ENCODE measurements at places on chromosomes 5 and 9.

GRCh38 chr9:7935681-7936080 is 136.1 kb upstream of the DMAC1 start:
- DNase-seq = no peak

DNA sequence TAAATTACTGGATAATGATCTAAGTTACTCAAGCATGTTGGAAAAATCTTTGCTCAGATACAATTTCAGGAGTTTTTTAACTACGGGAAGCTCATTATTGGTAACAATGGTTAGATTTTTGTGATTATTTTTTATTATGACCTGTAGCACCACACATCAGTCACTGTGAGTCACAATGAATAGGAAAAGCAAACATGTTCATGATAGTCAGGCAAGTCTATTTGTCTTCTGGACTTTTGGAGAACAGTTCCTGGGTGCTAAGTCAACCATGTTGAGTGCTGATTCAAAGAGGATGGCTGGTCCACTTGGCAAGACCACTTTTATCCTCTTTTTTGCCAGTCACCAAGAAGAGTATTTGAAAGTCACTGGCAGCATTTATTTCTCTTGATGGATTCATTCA is 403.2 kb downstream of the KIF4B start:
- no peak for DNase-seq

DNA sequence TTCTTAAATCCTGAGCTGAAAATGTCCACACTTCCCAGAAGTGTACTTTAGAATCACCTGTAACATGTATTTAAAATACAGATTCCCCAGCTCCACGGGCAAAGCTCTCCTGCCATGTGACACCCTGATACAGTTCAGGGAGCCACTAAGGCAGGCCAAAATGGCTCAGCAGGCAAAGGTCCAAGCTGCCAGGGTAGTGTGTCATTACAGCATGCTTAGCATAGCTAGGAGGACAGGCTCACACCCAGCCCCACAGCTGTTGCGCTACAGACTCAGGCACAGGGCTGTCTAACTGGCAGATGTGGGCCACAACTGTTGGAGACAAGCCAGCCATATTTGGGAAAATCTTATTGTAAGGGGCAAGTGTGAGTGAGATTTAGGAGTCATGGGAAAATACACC is 73.0 kb downstream of the C9orf85 start:
- peak; percentile 12 for DNase-seq

GRCh38 chr5:35598707-35599370 is 18.8 kb upstream of the SPEF2 start:
- no peak for DNase-seq

GRCh38 chr5:144028058-144028457 is 142.4 kb downstream of the YIPF5 start:
- peak; percentile 61 for DNase-seq

DNA sequence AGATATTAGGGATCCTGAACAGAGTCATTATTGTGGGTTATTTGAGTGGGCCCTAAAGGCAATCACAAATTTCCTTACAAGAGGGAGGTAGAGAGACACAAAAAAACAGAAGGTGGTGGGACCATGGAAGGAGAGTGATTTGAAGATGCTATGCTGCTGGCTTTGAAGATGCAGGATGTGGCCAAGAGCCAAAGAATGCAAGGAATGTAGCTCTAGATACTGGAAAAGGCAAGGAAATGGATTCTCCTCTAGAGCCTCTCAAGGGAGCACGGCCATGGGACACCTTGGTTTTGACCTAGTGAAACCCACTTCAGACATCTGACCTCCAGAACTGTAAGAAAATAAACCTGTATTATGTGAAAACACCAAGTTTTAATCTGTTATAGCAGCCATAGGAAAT is 53.8 kb downstream of the TTC39B start:
- no peak for DNase-seq

GRCh38 chr5:128984480-128984879 is 19.2 kb downstream of the SLC27A6 start:
- no peak for DNase-seq

- DNase-seq = no peak
Observed at GRCh38 chr5:126357585-126358342, 65.4 kb upstream of the GRAMD2B start.

GRCh38 chr5:91379246-91379913 is 3.7 kb downstream of the ARRDC3 start:
- no peak for DNase-seq

- peak; percentile 13 for DNase-seq
Observed at GRCh38 chr5:125093776-125094175, 347.3 kb upstream of the ZNF608 start.

DNA sequence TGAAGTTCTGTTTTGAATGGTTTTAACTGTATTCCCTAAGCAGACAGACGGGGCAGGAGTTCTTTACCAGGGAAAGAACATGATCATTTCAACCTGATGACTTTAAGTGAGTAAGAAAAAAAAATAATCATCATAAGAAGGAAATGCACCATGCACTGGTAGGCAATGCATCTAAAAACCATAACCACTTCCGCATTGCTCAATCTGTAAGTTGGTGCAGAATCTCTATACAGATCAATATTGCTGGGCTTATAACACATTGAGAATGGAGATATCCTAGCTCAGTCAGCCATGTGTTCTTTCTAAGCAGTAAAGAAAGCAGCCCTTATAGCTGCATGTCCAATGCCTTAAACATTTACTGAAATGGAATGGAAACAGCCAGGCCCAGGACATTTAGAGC is 407.1 kb upstream of the DMAC1 start:
- no peak for DNase-seq

- no peak for DNase-seq
Observed at GRCh38 chr9:4590430-4591122, 71.5 kb upstream of the PLPP6 start.

DNA sequence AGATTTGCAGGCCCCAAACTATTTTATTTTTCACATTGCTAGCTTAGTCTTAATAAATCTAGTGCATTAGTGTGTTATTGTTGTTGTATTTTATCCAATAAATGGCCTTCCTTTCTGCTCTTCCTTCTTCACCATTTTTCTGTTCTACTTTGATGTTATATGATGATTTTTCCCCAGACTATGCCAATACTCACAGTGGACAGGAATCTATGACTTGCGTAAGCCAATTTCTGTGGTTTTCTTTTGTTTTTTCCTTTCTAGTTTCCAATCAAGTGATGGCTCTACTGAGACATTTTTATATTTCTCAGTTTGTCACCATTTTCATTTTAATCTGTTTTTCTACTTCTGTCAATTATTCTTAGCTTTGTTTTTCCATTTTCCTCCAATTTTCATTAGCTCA is 106.8 kb upstream of the FBXL7 start:
- no peak for DNase-seq

GRCh38 chr5:111478266-111478665 is 34.1 kb downstream of the STARD4 start:
- DNase-seq = no peak

GRCh38 chr5:140549237-140550144 is 2.0 kb downstream of the EIF4EBP3 start:
- no peak for DNase-seq

GRCh38 chr9:87249029-87249428 is 248.6 kb upstream of the DAPK1 start:
- DNase-seq = no peak

- DNase-seq = no peak
Observed at GRCh38 chr5:80744149-80744548, 89.4 kb upstream of the DHFR start.

- DNase-seq = no peak
Observed at GRCh38 chr5:43179836-43180235, 12.2 kb upstream of the NIM1K start.

- DNase-seq = no peak
Observed at GRCh38 chr5:160348080-160348479, 22.3 kb downstream of the C1QTNF2 start.

- no peak for DNase-seq
Observed at GRCh38 chr9:108282872-108283271, 572.9 kb downstream of the ACTL7B start.

- no peak for DNase-seq
Observed at GRCh38 chr5:61082516-61083280, 79.6 kb downstream of the SMIM15 start.

GRCh38 chr9:114811966-114812636 is 6.3 kb upstream of the TNFSF15 start:
- no peak for DNase-seq

DNA sequence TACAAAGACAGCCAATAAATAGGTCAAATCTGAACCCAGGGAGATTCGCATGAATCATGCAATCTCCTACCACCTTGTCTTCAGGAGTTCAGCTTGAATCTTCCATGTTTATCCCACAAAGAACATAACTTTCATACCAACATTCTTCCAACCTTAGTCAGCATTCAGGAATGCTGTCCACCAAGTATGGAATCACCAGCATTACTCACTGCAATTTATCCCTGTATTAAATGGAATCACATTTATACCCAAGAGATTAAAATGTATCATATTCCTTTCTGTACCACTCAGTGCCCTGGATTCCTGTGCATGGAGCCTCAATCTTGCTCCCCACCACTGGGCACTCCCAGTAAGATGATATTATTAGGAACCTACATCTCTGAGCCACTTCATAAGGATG is 162.6 kb downstream of the GLIS3 start:
- DNase-seq = peak; percentile 84
